ENCODE measurements at places on chromosomes 16 and 17.

GRCh38 chr17:60971515-60972369, 294.1 kb downstream of the BCAS3 start:
- DNase-seq, result peak; percentile 60

GRCh38 chr17:81556863-81557262, 4.7 kb upstream of the FAAP100 start:
- DNase-seq, result no peak

DNA sequence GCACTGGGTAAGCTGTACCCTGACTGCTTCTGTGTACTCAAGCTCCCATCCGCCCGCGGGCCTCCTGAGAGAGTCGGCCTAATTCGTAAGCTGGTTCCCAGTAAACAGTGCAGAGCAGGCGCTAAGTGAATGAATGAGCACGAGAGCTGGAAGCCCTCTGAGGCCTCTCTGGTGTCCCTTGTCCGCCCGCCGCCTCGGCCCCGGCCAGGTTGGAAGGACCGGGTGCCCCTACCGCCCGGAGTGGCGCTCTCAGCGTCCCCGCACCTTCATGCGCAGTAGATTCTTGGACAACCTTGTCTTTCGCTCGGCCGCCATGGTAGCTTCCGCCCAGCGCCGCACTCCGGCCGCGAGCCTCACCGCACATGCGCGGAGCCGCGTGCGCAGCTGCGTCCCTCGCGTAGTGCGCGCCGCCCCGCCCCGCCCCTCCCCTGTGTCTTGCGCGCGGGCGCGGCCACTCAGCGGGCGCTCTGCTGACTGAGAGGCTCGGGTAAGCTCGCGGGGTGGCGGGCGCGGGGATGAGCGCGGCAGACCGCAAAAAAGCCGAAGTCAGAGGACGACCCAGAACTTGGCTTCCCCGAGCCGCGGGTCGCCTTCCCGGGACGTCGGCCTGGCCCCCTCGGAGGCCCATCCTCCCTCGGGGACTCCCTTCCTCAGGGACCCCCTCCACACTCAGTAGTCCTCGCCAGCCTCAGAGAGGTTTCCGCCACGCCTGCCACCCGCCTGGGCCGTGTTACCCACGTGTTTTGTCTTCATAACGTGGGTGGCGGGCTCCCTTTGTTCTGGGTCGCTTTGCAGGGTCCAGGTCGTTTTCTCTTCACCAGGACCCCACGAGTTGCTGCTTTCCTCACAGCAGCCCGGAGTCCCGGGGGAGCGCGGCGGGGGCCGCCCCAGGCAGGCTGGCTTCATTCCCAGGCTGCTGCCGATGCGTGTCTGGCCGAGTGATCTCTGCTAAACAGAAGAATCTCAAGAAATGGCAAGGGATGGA, at the start of gene MPHOSPH6:
MPHOSPH6 (minus strand) TSS at position 364 of the 985 bp plus-strand sequence; CDS start at position 315, 49 bp downstream.
- peak; percentile 96 for DNase-seq

GRCh38 chr17:82145550-82146155, 47.6 kb upstream of the FASN start:
- no peak for DNase-seq

DNA sequence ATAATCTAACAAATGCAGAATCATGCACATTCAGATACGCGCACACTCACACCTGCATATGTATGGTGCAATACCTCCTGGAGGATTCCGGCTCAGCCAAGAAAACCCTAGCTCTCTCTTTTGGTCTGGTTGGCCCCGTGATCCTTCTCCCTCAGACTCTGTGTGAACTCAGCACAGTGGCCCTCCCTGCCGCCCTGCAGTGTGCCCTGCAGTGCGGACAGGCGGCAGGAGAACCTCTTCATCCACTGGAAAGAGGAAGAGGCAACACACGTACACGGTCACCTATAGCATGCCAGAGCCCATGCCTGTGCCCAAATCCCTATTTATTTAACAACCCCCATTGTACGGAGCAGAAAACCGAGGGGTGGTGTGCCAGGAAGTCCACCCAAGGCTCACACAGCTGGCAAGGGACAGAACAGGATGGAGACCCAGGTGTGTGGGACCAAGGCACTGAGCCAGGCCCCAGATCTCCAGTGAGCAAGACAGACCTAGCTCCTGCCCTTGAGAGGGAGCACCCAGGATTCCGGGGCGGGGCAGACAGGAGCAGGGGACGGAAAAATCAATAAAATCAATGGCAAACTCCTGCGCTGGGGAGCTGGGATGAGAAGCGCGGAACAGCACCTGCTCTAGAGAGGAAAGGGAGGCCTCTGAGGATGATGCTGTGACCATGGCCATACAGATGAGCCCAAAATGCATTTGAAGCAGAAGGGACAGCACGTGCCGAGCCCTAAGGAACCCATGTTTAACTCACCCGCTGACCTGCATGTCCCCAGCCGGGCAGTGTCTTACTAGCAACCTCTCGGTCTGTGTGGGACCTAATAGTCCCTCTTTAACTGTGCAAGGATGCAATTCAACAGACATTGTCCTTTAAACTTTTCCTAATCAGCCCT, 54.7 kb upstream of the CIBAR2 start:
- DNase-seq, result no peak

DNA sequence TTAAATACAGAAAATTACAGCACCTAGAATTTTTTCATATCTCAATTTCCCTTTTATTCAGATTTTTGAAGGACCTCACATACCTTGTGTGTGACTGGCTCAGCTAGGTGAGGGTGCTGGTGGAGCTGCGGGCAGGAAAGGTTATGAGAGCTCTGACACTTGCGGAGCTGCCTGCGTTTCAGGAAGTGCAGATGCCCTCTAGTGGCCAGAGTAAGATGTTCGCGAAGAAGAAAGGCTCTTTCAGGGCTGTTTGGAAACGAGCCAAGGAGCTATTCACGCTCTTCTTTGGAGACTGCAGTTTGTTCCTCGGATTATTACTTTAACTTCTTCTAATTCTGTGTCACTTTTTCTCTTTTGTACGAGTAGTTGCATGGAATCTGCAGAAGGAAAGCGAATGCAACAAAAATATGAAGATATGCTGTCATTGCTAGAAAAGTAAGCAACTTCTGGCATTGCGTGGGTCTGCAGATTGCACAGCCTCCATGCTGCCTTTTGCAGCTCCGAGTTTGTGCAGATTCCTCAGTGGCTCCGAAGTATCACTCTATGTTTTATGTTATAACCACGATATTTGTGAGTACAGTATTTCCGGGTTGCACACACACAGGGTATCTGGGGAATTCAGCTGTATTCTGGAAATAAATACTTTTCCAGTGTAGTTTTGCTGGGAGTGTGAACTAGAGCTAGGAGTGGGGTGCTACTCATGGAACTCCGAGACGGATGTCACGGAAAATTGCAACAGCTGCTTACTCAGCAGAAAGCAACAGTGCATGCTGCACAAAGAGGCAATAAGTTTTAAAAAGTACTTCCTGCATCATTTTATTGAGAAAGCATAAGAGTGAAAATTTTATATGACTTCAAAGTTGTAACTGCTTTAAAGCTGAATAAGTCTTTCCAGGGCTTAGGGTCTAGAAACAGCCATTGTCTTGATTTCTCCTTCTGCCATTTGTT, 46.3 kb downstream of the DNAH9 start:
- peak; percentile 81 for DNase-seq
